NCI-H2081 treated with DMSO at 0.1 percent for 48 hours (cell line): ENCODE measurements at places on chromosomes 4 and X.
A peak's percentile ranks its signal among the peaks of the same experiment; 100 is the strongest.

DNA sequence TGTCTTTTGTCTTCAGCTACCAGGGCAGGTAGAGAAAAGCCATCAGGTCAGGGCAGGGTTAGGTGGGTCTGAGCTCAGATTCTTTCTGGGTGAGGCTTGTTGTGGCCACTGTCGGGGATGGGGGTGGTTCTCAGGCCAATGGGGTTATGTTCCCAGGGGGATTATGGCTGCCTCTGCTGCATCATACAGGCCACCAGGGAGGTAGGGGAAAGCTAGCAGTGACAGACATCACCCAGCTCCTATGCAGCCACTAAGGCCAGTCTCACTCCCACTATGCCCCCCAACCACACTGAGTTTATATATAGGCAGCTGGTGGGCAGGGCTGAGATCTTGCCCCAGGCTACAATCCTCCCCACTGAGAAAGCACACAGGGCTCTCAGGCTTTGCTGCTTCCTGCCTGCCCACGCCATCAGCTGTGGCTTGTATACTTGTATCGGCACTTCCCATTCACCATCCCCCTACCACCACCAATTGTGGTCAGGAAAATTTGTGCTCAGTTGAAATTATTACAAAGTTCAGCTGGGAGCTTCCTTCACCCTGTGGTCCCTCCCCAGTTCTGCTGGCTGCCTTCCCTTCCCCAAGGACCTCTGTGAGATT is 72.6 kb upstream of the PTPN13 start:
- DNase-seq, result no peak

DNA sequence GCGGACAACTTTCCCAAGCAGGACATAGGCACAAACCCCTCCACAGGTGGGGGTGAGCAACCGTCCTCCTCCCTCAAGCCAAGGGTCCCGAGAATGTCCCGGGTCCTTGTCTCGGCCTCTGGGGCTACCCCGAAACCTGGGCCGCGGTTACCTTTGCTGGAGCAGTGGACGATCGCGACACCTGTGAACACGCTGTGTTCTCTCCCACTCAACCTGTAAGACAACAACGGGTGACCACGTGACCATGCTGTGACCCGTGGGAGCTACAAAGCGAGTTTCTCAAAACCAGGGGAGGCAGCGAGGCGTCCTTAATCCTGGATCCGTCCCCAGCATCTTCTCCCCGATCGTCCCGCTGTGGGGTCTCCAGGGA is 17.9 kb downstream of the ASMTL start:
- DNase-seq, result no peak

- DNase-seq, result no peak
These were observed 241.3 kb downstream of the C4orf33 start for GRCh38 chr4:129337228-129337620.

- DNase-seq, result no peak
These were observed 235.7 kb downstream of the NKX6-1 start for GRCh38 chr4:84263415-84263814.

- DNase-seq, result no peak
These were observed 316.8 kb downstream of the NAF1 start for GRCh38 chr4:162849937-162850336.

- DNase-seq, result no peak
These were observed 58.6 kb upstream of the TLL1 start for GRCh38 chr4:165814256-165815020.

DNA sequence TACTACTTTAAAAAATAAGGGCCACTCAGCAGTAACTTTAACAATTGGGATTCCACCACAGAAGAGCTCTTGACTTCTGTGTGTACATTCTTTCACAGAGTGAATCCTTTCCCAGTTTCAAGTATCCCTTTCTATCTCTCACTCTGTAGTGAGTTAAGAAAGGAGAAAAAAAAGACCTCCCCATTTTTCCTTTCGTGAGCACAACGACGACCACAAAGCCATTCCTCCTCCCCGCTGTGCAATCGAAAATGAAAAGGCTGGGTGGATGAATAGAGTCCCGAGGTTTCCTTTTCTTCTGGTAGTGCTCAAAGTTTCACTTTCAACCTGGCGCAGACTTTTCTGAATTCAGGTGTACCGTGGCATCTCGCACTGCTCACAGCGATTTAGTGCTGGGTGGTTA is 58.0 kb downstream of the TAB3 start:
- DNase-seq, result no peak

GRCh38 chr4:32022071-32022470 is 1301.9 kb downstream of the PCDH7 start:
- DNase-seq, result no peak

- no peak for DNase-seq
These were observed 56.2 kb downstream of the PPA2 start for GRCh38 chr4:105417624-105418023.

DNA sequence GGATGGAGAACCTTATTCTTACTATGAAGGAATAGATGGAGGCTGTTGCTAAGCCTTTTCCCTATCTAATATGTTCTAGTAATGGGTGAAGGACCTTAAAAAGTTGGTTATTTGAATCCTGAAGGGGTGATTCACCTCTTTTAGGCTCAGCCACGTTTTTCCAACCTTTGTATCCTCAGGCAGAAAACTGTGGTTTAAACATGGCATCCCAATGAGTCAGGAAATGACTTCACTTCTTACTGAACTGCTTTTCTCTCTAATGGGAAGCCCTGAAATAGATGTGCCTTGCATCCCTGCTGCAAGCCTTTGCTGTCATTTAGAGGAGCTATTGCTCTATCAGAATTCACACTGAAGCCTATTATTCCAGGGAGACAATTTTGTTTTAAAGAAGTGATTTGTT is 191.0 kb upstream of the ARX start:
- DNase-seq, result no peak

DNA sequence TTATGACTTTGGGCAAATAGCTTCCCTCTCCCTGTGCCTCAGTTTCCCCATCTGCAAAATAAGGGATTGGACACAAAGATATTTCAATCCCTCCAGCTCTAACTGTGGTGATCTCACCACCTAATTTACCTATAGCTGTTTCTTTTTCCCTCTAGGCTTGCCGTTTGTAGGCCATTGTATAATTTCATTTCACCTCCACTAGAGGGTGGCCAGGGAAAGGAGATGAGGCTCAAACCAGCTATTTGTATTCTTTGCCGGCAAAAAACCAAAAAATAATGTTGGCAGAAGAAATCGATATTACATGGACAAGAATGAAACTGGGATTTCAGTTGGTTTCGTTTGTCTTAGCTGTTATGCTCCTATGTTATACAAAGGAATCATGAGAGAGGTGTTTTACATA is 36.1 kb upstream of the DOCK11 start:
- peak; percentile 45 for DNase-seq

DNA sequence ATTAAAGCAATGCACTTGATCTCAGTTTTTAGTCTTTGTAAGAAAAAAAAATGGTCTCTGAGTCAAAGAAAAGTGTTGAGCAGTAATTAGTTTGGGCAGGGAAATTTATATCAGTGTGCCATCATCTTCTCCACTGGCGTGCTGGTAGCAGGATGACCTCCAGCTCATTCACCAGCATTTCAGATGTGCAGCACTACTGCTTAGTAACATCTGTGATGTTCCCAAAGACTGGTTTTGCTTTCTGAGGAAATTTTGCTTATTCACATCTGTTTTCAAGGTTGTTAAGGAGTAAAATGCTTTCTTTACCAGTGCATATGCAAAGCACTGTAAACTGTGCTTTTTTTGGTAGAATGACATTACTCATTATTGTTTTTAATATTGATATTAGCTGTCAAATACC is 540.4 kb downstream of the TRAM1L1 start:
- no peak for DNase-seq

GRCh38 chrX:135453381-135453780 is 31.6 kb downstream of the SMIM10L2A start:
- DNase-seq, result no peak

DNA sequence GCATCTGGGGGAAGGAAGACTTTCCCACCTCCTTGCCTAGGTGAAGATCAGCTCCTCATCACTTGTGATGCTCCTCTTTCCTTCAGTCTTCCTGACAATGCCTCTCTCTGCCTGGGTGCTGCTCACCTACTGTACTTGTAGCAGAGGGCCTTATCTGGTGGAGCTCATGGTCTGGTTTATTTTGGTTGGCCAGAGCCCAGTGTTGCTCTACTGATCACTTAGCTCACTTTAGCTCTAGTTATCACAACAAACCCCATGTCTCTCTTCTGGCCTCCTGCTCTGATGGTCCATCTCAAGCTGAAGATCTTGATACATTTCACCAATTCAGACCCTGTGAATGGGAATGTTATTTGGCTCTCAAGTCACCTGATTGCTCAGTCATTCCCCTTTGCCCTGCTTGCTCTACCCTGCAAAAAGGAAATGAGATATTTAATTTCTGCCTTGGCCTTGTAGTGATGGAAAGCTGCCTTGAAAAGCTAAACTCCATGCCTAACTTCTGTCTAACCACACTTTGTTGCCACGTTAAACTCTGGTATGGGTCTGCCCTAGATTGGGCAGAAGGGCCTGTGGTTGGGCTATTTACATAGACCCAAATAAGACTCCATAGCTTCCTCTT is 30.3 kb upstream of the ADH1C start:
- no peak for DNase-seq

DNA sequence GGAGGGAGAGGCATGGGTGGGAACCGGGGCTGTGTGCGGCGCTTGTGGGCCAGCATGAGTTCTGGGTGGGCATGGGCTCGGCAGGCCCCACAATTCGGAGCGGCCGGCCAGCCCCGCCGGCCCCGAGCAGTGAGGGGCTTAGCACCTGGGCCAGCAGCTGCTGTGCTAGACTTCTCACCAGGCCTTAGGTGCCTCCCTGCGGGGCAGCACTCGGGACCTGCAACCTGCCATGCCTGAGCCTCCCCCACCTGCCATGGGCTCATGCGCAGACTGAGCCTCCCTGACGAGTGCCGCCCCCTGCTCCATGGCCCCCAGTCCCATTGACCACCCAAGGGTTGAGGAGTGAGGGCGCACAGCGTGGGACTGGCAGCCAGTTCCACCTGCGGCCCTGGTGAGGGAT is 573.9 kb downstream of the TMA16 start:
- DNase-seq, result no peak

GRCh38 chr4:153314915-153315314 is 29.6 kb upstream of the MND1 start:
- no peak for DNase-seq

DNA sequence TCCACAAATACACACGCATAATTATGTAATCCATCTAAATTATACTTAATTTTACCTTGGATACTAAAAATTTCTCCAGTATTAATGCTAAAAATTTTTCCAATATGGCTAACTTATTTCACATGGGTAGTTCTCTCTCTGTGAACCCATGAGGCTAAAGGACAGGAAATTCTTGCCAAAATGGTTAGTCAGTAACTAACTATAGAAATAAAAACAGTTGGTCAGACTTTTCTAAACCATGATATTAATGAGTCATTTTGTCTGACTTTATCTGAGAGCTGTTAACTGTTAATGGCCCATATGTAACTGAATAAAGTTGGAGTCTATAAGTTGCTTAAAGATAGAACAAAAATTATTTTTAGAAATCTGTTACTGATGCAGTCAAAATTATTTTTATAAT is 549.4 kb downstream of the TLL1 start:
- DNase-seq, result no peak

GRCh38 chr4:4574792-4575191 is 32.9 kb upstream of the STX18 start:
- DNase-seq, result no peak

DNA sequence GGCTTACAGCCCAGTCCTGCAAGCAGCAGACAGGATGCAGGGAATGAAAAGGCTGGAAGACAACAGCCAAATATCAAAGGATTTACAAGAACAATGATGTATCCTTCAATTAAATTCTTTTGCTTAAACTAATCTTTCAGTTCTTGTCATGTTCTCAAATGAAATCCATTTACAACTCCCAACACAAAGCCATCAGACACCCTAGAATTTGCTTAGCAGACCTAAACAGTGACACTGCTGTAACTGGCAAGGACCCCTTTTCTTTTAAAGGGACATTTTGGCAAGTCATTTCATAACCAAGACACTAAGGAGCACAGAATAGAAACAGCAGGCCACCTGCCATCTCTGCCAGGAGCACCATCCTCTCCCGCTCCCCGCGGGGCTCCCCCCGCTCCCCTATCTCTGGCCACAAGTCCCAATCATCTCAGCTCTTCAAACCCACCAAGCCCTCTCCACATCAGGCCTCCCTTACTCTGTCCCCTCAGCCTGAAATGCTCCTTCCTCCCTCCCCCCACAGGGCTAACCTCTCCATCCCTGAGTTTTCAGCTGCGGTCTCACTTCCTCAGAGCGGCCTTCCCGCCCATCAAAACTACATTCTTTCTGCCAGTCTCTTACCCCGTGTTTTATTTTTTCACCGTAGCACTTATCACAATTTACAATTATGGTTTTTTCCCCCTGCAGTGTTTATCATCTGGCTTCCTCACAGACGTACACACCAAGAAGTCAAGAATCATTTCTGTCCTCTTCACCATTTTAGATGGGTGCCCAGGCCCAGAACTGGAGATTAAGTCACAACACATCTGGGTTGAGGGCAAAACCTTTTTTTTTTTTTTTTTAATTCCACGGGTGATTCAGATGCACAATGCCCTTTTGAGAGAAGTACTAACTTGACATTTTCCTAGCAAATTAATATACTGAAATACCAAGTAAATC is 45.8 kb downstream of the TSPAN5 start:
- no peak for DNase-seq

GRCh38 chrX:3449287-3449686 is 102.8 kb upstream of the MXRA5 start:
- DNase-seq, result no peak

DNA sequence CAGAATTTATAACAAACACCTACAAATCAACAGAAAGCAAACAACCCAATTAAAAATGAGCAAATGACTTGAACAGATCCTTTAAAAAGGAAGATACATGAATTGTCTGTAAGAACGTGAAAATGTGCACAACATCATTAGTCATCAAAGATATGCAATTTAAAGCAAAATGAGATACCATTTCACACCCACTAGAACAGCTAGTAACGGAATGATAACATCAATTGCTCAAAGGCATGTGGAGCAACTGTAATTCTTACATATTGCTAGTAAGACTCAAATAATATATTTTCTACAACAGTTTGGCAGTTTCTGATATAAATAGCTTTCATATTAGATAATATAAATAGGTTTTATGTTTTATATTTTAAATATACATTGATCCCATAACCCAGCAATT is 82.5 kb downstream of the LCORL start:
- no peak for DNase-seq

GRCh38 chr4:153616006-153616555 is 68.0 kb upstream of the TLR2 start:
- DNase-seq, result no peak

DNA sequence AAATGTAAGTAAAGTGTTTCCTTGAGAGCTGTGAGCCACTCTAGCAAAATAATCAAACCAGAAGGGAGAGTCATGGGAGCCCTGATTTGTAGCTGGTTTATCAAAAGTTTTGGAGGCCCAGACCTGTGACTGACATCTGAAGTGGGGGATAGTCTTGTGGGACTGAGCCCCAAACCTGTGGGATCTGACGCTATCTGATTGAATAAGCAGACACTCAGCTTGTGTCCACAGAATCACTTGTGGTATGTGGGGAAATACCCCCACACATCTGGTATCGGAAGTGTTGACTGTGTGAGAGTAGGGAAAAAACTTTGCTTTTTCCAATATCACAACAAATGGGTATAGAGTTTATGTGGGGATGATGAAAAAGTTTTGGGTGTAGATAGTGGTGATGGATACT is 35.4 kb downstream of the FUNDC1 start:
- no peak for DNase-seq
